T follicular helper cell (primary cell): ENCODE measurements at places on chromosomes 2 and 18.

DNA sequence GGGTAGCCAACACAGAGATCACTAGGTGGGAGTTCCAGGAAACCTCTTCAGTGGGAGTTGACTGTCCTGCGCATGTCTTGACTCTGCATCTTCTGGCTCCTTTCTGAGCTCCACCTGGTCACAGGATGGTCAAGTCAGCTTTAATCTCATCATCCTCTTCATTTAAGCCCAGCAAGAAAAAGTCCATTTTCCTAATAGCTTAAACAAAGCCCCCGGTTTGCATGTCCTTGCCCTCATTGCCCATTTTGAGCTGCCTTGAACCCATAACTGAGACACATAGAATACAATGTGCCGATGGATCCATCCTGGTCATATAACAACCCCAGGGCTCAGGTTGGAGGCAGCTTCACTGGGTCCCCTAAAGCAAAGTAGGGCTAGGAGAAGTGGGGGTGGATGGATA is 40.8 kb downstream of the SPATS2L start:
- no peak for DNase-seq

- DNase-seq = no peak
Observed at GRCh38 chr2:186560254-186560653, 29.6 kb upstream of the ITGAV start.

GRCh38 chr2:54969940-54970338 is 80.3 kb downstream of the RTN4 start:
- no peak for DNase-seq

- peak; percentile 50 for DNase-seq
Observed at GRCh38 chr2:230866756-230867523, 2.2 kb downstream of the ITM2C start.

- DNase-seq = no peak
Observed at GRCh38 chr2:160952464-160953254, 207.6 kb upstream of the TANK start.

DNA sequence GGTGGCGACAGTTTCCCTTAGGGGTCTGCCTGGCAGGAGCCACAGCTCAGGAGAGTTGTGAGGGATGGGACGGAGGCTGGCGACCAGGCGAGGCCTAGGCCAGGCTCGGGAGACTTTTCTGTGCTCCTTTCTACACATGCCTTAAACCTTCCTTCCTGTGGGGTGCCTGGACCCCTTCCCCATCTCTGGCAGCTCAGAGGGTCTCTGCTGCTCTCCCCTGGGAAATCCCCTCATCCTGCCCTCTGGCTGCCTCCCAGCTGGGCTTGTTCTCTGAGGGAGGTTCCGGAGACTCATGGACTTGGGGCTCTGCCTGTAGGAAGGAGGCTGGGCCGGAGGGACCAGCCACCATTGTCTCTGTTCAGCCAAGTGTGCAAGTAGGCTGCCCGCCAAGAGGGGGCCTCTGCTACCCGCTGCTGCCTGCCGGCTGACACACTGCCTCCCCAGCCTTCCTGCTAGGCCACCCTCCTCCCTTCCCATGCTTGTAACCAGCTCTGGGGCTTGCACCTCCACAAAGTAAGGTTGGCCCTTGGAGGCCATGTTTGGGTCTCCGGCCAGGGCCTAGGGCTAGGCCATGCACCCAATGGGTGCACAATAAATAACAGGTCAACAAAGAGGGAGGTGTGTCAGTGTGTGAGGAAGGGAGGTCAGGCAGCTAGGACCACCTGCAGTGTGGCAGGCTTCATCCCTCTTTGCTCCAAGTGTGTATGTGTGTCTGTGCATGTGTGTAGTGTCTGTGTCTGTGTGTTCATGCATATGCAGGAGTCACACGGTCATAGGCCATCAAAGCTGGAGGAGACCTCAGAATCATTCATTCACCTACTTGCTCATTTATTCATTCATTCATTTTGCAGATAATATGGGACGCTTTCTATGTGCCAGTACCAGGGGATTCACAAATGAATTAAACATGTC is 28.8 kb downstream of the PSD4 start:
- DNase-seq = no peak

- DNase-seq = no peak
Observed at GRCh38 chr18:57440331-57441070, 5.3 kb downstream of the ONECUT2 start.

DNA sequence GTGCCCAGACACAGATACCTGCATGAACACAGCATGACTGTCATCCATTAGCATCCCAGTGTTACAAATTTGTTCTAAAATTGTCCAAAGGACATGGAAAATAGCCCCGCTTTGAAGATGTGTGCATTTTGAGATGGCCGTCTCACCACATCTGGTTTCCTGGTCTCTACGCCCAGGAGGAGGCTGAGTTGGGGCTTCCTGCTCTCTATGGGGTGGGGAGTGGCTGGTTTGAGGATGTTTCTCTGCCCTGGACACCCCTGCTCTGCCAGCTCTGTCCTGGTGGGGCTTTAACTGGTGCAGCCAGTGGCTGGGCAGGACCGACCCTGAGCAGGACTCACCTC is 74.6 kb upstream of the SMAD7 start:
- no peak for DNase-seq

DNA sequence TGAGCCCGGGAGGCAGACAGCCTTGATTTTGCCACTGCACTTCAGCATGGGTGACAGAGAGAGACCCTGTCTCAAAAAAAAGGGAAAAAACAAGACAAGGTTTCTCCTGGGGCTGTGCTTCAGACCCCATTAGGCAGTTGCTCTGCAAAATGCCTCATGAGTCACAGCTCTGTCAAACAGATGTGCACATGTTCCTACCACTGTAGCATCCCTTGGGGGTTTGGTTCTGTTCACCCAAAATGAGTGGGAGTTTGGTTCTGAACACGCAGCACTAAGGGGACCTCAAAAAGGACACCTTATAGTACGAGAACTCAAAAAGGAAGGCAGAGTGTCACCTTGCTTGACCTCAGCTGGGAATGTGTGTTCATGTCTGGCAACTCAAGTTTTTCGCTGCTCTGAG is 134.9 kb downstream of the RPIA start:
- DNase-seq = no peak

DNA sequence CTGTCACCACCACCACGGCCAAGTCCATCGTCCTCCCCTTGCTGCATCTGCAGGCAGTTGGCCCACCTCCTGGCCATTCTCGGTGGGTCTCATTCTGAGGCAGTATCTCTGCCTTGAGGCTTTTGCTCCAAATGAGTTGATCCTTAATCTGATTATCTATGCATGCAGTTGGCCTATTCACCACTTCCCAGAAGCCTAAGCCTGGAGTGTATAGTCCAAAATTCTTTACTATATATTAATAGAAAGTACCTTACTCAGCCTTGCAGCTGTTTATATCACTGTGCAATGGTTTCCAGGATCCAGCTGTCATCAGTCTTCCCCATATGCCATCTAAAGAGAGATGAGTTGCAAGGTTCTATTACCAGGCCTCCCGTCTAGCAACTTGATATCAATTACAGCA is 292.4 kb downstream of the SS18 start:
- no peak for DNase-seq

GRCh38 chr2:131146231-131146630 is 41.1 kb downstream of the PLEKHB2 start:
- no peak for DNase-seq

DNA sequence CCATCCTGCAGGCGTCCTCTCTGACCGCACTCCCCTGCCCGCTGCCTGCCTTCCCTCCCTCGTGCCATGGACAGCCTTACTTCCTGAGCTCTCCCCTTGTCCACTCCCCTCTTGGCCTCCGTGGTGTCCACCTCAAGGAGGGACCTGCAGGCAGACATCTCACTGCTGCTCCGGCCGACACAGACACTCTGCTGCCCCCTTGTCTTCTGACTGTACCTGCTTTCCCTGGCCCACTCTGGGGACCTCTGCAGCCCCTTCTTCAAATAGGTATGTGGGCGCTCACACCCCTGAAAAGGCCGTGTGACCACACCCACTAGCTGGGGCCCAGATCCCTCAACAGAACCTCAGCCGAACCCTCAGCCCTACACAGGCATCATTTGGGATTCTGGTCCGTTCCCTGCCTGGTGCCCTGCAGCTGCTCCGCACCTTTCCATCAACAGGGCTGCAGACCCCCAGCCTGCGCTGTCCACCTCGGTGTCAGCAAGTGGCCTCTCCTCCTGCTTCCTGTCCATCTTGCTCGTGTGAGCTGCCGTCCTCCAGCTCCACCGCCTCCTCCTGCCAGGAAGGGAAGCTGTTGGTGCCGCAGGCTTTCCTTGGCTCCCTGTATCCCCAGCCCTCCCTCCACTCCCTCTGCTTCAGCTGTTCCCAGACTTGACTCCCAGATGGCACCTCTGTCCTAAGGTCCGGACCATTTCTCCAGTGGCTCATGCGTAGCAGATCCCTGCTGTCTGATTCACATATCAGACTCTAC is 94.1 kb downstream of the KLHL29 start:
- no peak for DNase-seq

DNA sequence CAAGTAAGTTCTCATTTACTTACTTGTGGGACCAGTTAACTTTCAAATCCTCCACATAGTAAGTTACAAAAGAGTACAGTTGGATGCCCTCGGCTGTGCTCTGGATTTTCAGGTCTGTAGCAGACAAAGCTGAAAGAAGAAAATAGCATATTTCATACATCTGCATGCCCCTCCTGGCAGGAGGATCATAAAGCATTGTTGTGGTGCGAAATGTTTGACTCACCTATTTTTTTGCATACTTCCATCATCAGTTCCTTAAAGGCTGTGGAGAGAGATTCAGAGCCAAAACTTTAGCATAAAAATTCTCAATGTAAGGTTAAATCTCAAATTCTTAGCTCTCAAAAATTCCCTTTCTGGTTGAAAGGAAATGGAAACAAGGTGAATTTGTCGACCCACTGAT is 70.8 kb upstream of the LPIN2 start:
- DNase-seq = no peak

DNA sequence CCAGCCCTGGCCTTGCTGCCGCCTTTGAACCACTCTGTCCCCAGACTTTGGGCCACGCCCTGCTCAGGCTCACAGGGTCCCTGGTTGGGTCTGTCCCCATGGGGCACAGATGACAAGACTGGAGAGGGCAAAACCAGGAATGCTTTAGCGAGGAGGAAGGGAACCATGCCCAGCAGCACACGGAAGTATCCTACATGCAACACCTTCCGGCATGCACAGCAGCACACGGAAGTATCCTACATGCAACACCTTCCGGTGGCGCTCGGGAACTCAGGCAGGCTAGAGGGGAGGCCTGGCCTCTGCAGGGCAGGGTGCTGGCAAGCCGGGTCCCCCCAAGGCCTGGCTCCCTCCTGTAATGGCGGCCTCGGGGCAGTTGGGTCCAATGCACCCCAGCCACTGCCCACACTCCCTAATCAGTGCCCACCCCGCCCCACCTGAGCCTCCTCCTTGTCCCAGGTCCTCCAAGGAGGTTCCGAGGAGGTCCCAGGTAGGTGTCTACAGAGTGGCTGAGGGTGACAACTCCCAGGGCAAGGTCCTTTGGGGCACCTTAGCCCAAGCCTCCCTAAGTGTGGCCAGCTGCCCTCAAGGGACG is 33.6 kb upstream of the SNED1 start:
- no peak for DNase-seq

- DNase-seq = no peak
Observed at GRCh38 chr2:55088400-55088799, 38.1 kb upstream of the RTN4 start.

- no peak for DNase-seq
Observed at GRCh38 chr18:58668897-58669296, 2.4 kb upstream of the MALT1 start.
